Hypothalamus (tissue), 51 donors: ENCODE measurements at places on chromosomes 12 and 14.
A peak's percentile ranks its signal among the peaks of the same experiment; 100 is the strongest.

GRCh38 chr12:122355706-122356105 is 66.8 kb downstream of the CLIP1 start:
- DNase-seq: no peak

DNA sequence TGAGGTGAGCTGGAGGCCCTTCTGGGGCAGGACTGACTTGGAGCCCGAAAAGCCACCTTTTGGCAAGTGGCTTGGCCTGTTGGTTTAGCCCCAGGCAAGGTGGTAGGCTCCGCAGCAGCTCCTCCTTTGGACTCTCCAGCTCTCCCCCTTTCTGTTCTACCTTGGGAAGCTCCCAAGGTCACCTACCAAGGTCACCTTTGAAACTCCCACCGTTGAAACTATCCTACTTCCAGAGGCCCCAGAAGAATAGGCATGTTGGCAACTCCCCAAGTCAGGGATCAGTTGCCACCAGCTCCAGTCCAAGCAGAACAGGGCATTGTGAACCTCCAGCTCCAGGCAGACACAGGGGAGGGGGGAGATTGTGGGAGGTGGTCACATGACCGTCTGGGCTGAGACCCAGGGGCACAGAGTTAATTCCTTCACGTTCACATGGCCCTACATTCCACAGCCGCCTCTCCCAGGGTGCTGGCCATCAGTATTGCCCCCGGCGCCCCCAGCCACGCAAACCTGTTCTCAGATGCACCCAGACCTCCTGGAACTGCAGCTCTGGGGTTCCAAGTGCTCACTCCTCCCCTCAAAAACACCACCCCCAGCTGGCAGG is 14.4 kb downstream of the IRF2BPL start:
- peak; percentile 38 for DNase-seq

- DNase-seq: no peak
Measured at GRCh38 chr14:33992274-33993007, 41.6 kb upstream of the EGLN3 start.

DNA sequence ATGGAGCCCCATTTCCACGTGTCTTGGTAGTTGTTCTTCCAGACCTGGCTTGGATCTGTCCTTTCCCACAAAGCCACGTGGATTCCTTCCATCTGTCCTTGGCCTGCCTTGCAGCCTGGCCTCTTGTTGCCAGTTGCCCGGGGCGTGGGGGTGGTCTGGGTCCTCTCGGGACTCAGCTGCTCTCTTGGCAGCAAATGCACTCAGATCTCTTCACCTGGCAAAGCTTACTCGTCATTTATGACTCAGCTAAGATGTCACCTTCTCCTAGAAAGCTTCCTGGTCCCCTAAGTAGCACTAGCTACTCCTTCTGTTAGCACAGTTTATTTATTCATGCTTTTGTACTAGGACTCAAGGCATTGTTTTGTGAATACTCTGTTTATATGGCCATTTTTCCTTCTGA is 13.6 kb downstream of the PLEKHG3 start:
- DNase-seq: no peak

GRCh38 chr14:94462763-94463572 is 10.4 kb upstream of the SERPINA11 start:
- DNase-seq: no peak

DNA sequence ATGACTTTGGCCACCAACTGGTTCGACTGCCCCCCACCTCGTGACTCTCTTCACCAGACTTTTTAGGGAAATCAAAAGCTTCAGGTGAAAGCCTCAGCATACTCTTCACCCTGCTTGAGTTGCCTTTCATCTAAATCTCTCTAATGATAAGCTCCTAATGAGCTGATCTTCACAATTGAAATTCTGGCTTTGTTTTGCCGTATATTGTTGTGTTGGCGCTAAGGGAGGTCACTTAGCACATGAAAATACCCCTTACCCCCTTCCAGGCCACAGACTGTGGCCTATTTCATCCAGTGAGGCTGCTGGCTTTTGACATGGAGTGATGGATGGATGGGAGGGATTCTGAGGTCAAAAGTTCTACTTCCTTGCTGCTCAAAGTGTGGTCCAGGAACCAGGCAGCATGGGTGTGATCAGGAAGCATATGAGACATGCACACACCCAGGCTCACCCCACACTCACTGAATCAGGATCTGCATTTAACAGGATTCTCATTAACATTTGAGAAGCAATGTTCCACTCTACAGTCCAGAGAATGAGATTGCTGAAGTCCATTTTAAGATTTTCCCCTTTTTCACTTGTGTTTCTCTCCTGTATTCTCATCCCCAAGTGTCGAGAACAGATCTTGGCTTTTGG is 131.4 kb downstream of the DACT1 start:
- no peak for DNase-seq

DNA sequence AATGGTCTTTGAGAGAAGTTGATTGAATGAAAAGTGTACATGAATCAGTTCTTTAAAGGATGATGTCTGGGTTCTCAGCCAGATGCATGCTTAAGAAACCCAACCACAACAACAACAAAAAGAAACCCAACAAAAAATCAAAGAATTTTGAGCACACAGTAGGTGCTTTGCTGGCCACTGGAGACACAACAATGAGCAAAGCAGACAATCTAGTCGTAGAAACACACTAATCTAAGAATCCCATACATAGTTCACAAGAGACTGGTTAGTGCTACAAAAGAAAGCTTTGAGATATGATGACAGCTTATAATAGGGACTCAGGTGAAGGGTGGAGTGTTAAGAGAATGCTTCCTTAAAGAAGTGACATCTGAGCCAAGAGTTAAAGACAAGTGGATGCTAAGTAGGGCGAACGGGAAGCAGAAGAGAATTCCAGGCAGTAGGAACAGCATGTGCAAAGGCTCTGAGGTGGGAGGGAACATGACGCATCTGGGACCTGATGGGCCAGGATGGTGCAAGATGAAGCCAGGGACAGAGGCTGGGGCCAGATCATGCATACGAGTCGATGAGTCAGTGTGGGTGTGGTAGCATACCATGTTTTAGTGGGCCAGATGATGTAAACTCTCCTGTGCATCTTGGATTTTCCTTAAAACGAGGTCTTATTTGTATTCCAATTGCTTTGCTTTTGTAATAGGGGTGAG is 4.6 kb upstream of the HIP1R start:
- no peak for DNase-seq

DNA sequence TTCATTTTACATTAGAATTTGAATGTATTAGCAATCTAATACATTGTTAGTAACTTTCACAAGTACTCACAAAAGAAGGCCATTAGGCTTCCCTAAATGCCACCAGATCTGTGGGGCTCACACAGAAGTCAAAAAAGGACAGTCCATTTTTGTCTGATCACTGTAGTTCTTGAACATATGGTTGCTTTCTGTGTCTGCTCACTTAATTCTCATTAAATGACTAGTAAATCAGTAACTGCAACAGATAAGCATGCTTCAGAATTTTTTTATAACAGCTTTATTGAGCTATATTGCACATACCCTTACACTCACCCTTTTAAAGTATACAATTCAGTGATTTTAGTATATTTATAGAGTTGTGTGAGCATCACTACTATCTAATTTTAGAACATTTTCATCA is 71.4 kb downstream of the DENND5B start:
- no peak for DNase-seq

GRCh38 chr12:55915482-55915859 is 12.2 kb downstream of the PYM1 start:
- no peak for DNase-seq

GRCh38 chr14:31968107-31968810 is 108.8 kb upstream of the ARHGAP5 start:
- no peak for DNase-seq

DNA sequence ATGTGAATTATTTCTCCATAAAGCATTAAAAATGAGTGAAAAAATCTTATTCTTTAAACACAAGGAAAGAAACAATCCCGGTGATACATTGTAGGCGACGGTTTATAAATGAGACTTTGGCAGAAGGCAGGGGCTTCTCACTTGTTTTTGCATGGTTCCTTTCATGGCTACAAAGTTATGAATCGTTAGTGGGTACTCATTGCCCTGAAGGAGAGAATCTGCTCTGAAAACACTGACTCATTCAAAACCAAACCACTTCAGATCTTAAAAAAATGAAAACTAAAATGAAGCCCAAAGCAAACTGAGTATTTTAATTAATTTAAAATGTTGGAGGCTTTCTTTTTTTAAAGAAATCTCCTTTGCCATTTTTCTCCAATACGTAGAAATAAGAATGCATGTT is 41.4 kb upstream of the AMIGO2 start:
- no peak for DNase-seq

- DNase-seq: no peak
Measured at GRCh38 chr12:88816201-88816600, 235.9 kb upstream of the KITLG start.

DNA sequence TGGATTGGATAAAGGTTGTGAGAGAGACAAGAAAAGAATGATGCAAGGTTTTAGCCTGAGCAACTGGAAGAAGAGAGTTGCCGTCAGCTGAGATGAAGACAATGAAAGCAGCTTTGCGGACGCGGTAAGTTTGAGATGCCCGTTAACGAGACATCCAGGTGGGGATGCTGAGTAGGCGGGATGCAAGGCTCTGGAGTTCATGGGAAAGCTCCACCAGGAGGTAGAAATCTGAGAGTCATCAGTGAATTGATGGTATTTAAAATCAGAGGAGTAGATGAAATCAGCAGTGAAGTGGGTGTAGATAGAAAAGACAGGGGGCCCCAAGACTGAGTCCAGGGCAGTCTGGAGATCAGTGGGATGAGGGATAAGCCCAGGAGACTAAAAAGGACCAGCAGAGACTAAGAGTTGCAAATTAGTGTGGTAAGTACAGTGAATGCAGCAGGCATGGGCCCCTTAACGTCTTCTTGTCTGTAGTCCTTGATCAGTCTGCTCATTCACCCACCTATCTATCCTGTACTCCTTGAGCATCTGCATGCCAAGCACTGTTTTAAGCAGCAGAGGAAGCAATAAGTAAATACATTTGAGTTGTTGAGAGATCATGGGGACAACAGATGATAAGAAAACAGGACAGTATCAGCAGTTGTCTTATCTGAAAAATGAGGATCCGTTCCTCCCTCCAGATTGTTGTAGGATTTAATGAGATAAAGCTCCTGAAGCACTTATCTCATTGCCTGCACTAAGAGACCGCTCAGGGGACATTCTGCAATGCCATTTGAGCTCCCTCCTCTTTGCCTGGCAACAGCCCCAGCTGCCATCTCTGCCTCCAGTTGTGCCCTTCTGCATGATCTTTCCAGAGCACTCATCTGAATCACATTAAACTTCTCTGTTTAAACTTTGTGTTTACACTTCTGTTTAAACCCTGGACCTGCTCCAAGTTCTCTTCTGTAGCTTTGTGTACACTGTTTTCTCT is 91.5 kb downstream of the APAF1 start:
- DNase-seq: no peak

DNA sequence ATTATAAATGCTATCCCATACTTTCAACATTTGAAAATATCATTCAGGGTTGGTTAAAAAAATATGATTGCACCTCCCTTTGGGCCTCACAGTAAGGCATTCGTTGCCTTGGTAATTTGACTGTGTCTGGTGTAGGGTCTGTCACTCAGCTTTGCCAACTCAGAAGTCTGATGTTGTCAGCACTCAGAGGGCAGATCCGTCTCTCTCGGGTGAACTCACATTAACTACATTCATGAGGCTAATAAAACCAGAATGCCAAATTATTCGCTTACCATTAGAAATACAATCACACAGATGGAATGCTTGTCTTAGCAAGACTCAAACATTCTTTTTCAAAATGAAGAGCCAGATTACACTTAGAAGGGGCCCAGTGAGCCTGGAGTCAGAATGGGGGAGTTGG is 53.0 kb downstream of the NPAS3 start:
- no peak for DNase-seq

- no peak for DNase-seq
Measured at GRCh38 chr14:101716077-101716950, 45.2 kb upstream of the PPP2R5C start.

DNA sequence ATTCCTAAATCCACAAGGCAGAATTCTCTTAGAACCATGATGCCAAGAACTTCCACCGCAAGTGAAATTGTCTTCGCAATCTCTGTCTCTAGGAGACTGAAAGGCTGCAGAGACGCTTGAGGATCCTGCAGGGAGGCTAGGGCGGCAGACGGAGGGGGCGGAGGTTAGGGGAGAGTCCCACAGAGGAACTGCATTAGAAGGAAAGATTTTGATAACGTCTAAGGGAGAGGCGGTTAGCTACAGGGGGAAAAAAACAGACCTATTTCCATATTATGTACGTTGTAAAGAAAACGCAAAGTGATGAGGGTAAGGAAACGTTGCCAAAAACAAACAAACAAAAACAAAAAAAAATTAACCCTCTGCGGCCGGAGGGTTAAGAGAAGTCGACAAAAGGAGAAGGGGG is 595 bp downstream of the KLHL28 start:
- no peak for DNase-seq

DNA sequence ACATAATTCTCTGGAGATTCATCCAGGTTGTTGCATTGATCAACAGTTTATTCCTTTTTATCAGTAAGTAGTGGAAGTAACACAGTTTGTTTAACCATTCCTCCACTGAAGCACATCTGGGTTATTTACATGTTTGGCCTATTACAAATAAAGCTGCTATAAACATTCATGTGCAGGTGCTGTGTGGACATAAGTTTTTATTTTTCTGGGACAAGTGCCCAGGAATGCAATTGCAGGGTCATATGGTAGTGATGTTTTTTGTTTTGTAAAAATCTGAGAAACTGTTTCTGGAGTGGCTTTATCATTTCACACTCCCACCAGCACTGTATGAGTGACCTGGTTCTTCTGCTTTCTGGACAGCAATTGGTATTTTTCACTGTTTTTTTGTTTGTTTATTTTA is 505.4 kb downstream of the CCER1 start:
- no peak for DNase-seq

DNA sequence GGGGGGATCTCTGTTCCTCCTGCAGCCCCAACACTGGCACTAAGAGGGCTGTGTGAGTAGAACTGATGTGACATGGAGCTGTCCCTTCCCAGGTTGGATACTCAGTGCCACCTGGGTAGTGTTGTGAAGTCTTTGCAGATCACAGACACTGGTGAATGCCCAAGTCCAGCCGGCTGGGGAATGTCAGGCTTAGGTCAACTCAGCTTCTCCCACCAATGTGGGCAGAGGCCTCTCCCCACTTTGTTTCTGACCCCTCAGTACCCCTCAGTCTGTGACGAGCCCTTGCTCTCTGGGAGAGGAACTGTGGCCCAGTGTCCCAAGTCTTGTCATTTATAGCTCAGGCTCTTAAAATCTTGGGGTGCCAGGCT is 11.3 kb downstream of the SLC25A29 start:
- no peak for DNase-seq
